Cortex of kidney (tissue), 1 donor: ENCODE measurements at places on chromosomes 2 and 18.

GRCh38 chr2:11344956-11345677, 681 bp upstream of the ROCK2 start:
- no peak for DNase-seq

DNA sequence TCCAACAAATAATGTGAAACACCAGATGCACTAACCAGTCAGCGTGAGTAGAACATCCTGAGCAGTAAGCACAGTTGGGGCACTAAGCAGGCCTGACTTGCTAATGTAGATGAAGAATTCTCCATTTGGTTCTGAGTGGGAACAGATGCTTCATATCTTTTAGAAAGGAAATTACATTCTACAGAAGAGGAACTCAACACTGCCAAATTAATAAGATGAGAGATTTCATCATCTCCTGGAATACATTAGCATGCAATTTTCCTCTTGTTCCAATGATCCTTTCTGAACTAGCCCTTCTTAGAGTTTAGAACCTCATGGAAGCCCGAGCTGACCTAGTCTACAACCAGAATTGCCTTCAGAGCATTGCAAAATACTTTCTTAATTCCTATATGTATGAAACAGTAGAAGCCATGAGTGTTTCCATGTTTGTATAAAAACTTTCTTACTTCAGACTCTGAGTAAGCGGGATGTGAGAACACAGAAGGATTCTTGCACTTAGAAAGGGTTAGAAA, 34.8 kb downstream of the COL5A2 start:
- DNase-seq: no peak

GRCh38 chr2:142314164-142314563, 183.3 kb upstream of the LRP1B start:
- no peak for DNase-seq

DNA sequence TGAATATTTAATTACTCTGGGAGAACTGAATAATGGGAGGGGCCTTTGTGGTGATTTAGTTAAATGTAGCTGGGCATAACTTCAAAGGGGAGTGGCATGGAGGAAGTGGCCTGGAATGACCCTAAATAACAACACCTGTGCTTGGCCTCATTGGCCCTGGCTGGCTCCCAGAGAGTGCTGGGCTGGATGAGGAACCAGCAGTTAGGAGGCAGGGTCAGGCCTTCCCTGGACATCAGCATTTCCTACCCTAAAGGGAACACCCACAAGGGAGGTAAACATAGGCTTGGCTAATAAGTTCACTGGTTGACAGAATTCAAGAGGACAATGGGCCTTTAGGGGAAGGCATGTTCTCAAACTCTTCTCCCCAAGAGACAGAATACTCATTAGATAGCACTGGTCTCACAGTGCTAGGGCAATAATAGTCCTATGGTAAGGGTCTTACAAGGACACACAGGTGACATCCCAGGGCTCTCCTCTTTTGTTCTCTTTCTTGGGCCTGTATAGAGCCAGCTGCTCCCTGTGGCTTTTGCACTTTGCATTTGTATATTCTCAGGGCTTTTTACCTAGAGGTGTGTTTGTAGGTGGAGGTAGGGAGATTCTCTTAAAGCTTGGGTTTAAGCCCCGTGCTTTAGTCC, 106.8 kb downstream of the ZNF519 start:
- no peak for DNase-seq

- DNase-seq: no peak
Measured at GRCh38 chr2:156385242-156385641, 50.9 kb upstream of the GPD2 start.

GRCh38 chr2:8839189-8839965, 2.0 kb upstream of the KIDINS220 start:
- DNase-seq: no peak

- no peak for DNase-seq
Measured at GRCh38 chr2:61238219-61239012, 76.4 kb downstream of the C2orf74 start.

GRCh38 chr2:109435066-109435690, 178.6 kb downstream of the SEPTIN10 start:
- no peak for DNase-seq

GRCh38 chr2:27724191-27724590, 47.3 kb upstream of the MRPL33 start:
- DNase-seq: no peak

DNA sequence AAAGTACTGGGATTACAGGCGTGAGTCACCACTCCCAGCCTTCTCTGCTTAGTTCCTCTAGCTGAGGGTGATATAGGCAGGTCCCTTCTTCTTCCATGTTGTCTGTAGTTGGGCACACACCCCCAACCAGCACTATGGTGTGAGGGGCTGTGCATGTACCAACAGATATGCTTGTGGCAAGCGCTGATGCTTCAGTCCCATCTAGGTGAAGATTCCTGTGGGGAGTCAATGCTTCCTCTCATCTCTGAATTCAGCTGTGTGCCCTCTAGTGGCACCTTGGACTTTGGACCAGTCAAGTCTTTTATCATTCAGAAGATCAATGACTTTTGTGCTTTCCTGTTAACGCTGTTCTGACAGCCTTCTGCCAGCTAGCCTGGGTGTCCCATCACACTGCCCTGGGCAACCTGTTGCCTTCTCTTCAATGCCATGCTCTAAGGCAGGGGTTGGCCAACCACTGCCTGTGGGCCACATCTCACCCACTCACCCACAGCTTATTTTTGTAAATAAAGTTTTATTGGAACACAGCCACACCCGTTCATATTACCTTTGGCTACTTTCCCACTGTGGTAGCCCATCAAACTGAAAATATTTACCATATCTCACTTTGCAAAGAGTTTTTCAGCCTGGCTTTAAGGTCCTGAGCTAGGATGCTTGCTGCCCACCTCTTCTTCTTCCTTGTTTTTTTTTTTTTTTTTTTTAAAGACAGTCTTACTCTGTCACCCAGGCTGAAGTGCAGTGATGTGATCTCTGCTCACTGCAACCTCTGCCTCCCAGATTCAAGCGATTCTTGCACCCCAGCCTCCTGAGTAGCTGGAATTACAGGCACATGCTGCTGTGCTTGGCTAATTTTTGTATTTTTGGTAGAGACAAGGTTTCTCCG, 51.0 kb downstream of the NPAS2 start:
- no peak for DNase-seq

DNA sequence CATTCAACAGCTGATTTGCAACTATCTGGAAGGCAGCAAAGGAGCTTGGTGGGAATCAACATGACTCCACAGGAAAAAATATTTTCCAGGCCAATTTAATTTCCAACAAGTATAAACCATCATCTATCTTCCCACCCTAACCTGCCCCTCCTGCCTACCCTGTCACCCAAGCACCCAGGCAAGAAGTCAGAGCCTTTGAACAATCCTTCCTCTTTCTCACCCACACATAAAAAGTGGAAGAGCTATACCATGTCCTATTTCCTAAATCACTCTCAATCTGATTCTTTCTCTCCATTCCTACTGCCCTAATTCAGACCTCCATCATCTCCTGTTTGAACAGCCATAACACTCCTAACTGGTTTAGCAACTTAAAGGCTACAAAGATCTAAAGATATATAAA, 12.7 kb downstream of the SPIRE1 start:
- no peak for DNase-seq

- no peak for DNase-seq
Measured at GRCh38 chr18:70377857-70378701, 89.2 kb downstream of the SOCS6 start.

DNA sequence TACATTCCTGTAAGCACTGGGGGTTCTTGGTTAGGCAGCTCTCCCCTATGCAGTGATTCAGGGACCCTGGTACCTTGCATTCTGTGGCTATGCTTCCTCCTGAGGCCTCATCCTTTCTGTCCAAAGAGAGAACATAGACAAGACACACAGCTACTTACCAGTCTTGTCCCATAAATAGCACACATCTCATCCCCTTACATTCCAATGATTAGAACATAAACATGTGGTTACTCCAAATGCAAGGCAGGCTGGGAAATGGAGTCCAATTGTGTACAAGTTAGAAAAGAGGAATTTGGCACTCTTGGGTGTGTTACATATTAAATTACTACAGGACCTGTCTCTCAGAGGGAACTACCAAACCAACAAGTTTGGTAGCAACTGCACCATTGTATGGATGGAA, 171.3 kb downstream of the ARHGAP15 start:
- DNase-seq: no peak

- DNase-seq: no peak
Measured at GRCh38 chr2:202043475-202043874, 9.8 kb downstream of the FZD7 start.

DNA sequence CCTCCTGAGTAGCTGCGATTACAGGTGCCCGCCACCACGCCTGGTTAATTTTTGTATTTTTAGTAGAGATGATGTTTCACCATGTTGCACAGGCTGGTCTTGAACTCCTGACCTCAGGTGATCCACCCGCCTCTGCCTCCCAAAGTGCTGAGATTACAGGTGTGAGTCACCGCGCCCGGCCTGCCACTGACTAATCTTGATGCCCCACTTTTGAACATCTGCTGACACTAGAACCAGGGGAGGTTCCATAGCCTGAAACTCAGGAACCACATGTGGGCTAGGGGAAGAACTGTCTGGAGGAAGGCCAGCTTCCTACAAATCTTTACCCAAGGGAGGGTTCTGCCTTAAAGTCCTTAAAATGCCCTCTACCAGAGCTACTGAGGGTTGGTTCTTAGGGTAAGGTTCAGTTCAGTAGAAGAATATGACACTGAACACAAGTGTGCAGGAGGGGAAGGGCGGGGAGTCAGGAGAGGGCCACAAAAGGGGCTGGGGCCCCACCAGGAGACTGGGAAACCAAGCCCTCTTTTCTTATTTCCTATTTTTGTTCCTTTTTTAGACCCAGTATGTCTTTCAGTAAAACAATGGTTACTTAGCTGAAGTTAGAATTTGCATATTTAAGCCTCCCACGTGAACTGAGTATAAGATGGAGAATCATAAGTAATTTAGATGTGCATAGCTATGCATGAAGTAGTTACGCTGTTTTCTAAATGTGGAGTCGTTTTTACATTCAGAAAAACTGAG, 6.3 kb upstream of the RAB31 start:
- no peak for DNase-seq

DNA sequence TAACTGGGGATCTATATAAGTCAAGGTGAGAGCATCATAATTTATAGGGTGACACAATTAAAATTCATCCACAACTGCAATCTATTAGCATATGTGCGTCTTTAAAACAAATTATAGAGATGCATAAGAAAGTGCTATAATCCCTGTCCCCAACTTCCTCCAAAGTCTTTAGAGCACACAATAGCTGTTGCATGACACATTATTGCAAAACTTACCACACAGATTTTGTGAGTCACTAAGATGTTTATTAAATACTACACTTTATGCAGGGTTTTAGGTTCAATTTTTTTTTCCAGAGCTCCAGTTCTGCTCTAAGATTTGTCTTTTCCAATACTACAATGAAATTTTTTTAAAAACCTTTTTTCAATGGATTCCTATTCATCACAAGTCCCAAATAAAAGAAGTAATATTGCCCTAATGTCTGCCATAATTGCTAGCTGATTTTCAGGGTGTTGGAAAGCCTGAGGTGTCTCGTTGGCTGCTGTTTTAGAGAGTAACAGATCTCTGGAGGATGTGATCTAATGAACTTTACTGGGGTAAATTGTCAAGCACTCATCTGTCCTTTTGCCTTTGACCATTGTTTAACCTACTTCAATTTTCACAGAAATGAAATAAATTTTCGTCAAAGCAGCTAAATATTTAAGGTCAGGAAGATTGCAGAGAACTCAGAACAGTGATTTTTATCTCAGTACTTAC, 250.5 kb upstream of the NETO1 start:
- no peak for DNase-seq

DNA sequence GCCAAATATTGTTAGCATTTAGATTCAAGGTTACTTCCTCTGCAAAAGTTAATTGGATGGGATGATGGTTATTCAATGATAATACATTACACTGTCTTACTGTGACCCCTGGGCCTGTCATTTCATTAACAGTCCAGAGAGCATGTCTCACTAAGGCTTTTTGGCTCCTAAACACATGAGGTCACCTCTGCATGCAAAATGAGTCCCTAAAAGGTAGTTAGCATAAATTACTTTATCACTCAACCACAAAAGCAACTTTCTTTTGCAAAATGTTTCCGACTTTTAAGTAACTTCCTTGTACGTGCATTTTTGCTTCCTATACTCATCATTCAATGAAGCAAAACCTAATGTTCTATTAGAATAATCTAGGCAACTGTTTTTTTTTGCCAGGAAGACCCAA, 16.8 kb upstream of the AGFG1 start:
- no peak for DNase-seq

- DNase-seq: no peak
Measured at GRCh38 chr2:148048475-148049221, 27.8 kb downstream of the MBD5 start.

GRCh38 chr2:230873661-230874401, 9.1 kb downstream of the ITM2C start:
- no peak for DNase-seq

DNA sequence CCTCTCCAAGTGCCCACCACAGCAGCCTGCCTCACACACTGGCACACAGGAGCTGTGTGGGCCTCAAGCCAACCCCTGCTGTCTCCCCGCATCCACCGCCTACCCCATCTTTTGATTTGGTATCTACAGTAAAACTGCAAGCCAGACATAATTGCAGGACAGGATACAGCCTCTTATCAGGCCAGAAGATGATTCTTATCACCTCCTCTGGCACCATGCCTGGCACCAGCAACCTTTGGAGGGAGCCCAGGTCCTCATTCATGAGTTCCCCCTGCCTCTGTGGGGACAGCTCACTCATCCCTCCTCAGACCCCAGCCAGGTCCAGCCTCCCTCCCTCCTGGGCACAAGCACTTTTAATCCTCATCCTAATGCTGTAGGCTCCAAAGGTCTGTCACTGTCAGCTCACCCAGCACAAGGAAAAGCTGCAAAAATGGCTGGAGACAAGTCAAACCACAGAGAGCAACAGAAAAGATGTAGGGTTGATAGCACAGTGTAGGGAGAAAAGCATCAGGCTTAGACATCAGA, 9.7 kb downstream of the RAB11FIP5 start:
- DNase-seq: no peak

DNA sequence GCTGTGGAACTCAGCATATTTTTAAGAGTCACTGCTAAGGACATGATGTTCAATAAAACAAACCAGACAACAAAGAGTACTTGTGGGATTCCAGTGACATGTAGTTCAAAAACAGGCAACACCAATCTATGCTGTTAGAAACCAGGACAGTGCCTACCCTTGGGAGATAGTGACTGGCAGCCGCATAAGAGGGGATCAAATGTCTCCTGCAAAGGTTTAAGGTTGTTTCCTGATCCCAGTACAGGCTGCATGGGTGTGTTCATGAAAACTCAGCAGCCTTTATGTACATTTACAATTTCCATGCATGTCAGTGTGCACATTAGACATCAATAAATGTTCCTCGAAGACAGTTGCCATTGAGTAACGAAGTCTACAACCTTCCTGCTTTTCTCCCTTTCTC, 183.8 kb downstream of the PID1 start:
- no peak for DNase-seq

GRCh38 chr2:59025157-59025757, 784.1 kb upstream of the FANCL start:
- DNase-seq: no peak

DNA sequence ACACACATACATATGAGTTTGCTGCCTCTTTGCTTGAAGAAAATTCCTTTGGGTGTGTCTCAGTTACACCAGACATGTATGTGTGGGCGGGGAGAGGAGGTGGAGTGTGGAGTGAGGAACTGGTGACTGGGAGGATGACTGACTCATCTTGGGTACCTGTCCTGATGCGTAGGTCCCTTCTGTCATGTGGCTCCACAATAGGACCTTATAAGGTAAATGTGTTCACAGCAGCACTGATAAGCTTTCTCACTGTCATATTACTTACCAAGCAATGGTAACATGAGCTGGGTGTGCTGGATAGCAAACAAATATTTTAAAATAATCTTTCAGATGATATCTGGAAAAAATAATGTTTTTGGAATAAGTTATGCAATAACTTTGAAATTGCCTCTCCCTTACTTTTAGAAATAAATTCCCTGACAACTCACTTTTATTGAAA, 45.1 kb downstream of the SLC9A2 start:
- DNase-seq: no peak
